ENCODE measurements at places on chromosomes 7 and 10. TPM values are rescaled to one million over a fixed set of nuclear protein-coding genes. Genes with fewer than 3 reads are reported as not detected.

GRCh38 chr7:133436014-133436428, 183.1 kb downstream of the EXOC4 start:
- DNase-seq = peak; percentile 3

- peak; percentile 74 for DNase-seq
Measured at GRCh38 chr10:3757638-3758490, 27.1 kb downstream of the KLF6 start.

DNA sequence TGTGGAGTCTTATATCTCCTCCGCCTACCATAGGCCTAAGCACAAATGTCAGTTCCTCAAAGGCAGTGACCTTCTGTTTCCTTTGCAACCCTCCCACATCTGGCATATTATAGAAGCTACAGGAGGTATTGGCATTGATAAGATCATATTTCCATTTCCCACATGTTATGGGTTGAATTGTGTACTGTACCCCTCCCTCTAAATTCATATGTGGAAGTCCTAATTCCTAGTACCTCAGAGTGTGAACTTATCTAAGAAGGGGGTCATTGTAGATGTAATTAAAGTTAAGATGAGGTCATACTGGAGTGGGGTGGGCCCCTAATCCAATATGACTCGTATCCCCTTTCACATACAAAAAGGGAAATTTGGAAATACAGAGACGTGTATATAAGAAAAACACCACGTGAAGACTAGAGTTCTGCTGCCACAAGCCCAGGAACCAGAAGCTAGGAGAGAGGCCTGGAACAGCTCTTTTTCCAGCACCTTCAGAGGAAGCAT, 6.1 kb upstream of the LAMB4 start:
- DNase-seq = no peak

OPALIN gene
- not detected for total RNA-seq

DNA sequence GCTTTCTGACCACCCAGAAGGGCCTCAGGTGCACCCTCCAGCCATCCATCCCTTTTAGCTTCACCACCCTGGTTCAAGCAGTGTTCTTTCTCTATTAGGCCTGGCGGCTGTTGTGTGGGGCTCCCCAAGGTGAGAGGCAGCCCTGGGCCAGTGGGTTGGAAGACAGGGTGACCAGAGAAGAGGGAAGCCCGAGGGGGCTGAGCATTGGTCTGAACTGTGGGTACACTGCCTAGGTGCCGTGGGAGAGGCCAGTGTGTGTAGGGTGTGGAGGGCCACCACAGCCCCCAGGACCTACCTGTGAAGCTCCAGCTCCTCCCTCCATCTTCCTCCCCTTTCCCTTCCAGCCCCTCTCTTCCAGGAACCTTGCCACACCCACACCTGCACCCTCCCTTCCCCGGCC, 9.1 kb upstream of the MTPAP start:
- no peak for DNase-seq

SLC39A12 gene
- total RNA-seq = not detected

DNA sequence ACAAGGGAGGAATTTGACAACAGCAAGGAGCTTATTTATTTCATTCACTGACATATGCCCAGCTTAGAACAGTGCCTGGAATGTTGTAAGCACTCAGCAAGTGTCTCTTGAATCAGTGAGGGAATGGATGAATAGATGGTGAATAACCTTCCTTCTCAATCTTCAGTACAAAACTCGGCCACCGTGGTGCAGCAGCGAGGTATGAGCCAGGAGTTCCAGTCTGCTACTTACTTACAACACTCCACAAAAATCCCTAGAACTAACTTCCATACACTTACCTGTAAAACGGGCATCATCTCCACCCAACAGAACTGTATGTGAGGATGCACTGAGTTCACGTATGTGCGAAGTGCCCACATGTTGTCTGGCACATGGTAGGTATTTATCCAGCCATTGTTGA, 237.4 kb downstream of the WDR11 start:
- DNase-seq = peak; percentile 39

STEAP4 gene
- total RNA-seq = 0.02 TPM

DNA sequence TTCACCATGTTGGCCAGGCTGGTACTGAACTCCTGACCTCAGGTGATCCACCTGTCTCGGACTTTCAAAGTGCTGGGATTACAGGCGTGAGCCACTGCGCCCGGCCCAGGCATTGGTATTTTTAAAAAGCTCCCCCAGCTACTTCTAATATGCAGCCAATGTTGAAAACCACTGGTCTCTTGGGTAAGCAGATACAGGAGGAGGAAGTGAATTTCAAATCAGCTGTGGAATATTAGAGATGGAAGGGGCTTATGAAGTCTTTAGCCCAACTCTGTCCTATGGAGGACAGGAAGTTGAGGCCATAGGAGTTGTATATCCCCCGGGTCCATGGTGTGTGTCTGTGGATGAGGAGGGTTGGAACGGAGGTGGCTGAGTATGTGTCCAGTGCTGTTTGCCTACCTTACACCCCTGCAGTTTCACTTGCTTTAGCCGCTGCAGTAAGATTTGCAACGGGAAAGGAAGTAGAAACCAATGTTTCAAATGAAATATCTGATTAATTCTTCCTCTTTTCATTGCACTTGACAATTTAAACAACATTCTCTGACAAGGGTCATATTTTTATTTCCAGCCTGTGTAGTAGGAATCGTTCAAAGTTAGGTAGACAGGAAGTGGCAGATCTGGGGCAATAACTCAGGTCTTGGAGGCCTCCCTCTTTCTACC, 3.4 kb downstream of the PDE6C start:
- no peak for DNase-seq

DNA sequence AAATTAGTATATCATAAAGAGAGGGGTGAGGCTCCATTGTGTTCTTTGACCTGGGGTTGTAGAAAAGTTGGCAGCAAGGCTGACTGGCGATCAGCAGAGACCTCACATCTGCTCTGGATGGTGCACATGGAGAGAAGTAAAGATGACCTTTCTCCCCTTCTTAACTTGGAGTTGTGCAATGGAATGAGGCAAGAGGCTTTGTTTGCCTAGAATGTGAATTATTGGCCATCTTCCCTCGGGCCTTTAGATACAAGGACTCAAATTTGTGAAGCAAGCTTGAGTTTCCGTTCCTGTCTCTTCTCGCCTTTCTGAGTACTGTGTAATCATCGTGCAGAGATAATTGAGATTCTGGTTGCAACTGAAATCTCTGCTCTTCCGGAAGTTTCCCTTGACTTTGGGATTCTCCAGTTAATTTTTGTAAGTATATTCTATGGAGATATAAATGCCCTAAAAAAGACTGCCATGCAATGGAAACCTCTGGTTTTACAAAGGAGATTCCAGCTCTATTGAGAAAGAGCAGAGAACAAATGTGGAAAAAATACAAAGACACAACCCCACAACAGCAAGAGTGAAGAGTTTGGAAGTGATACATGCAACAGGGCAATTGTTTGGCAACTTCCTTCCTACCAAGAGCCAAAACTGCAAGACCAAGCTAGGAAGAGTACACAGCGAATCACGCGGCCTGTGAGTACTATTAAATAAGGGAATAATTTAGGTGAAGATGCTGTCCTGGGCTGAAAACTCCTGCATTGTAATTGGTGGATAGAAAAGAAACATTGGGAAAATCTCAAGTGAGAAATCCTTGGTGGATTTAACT, 542.3 kb upstream of the NRP1 start:
- DNase-seq = no peak

DNA sequence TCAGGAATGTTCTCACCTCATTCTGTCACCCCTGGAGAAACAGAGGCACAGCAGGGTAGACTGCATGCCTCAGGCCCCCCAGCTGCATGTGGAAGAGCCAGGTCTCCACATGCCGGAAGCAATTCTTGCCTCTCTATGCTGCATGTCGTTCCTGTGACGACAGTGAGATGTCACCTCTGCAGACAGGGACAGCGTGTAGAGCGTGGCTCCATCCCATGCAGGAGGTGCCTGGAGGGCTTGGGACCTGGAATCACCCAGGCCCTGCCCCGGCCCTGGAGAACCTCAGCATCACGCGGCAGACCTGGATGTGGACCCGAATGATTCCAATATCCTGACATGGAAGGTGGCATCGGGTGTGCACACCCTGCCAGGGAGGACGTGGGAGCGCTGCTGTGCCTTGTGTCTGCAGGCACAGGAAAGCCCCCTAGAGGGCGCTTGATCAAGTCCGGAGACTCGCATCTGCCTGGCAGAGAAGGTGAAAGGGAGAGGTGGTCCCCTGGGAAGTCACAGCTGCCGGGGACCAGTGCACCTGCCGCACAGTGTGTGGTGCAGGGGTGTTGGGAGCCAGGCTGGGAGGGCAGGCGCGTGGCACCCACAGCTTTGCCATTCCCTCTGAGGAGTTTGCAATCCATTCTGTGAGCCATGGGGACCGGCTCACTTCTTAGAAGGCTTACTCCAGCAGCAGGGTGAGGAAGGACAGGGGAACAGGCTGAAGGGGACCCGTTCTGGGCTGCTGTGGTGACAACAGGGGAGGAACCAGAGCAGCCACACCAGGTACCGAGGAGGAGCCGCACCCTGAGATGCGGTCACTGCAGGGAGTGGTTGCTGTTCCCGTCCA, 45.3 kb upstream of the EN2 start:
- peak; percentile 32 for DNase-seq

- DNase-seq = peak; percentile 42
Measured at GRCh38 chr10:2921956-2922680, 145.2 kb upstream of the PFKP start.

NPM3 gene
- total RNA-seq = 53.3 TPM

- no peak for DNase-seq
Measured at GRCh38 chr7:90728568-90728967, 132.4 kb downstream of the CDK14 start.

GRCh38 chr7:135648235-135648634, 14.1 kb upstream of the STMP1 start:
- no peak for DNase-seq

- peak; percentile 1 for DNase-seq
Measured at GRCh38 chr10:37495415-37495814, 362.0 kb downstream of the ZNF248 start.

- no peak for DNase-seq
Measured at GRCh38 chr10:130787821-130788220, 523.7 kb downstream of the TCERG1L start.

GRCh38 chr10:96511044-96511945, 2.4 kb downstream of the TLL2 start:
- peak; percentile 42 for DNase-seq

GRCh38 chr7:16317406-16317805, 103.9 kb downstream of the CRPPA start:
- no peak for DNase-seq

ZNF25 gene
- 2.1 TPM for total RNA-seq

DNA sequence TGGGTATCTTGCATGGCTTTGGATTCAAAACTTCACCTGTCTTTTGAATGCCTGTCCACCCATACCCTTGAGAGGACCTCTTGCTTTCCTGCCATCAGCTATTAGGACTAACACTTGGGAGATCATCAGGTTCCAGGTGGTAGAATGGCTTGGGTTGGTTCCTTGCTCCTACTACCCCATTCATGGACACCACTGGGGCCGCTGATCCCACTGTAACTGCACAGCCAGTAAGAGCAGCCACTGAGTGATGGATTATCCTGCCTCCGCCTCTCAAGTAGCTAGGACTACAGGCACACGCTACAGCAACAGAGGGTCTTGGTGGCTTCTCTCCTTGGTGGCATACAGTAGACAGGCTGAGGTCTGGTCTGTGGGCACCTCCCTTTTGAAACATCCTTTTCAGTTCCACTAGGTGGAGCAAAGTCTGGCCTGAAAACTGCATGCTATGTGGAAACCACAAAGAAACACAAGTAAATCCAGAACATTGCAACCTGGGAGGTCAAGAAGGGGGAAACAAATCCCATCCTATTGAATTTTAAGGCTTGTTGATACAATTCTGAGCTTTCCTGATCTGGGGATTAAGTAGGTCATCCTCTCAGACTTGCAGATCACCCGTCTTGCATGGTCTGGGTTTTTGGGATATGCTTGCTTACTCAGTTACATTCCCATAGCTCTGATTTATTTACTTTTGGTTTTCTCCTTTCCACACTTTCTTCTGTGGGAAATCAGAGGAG, 9.4 kb downstream of the WBP1L start:
- peak; percentile 51 for DNase-seq

ORAI2 gene
- 52.4 TPM for total RNA-seq

- no peak for DNase-seq
Measured at GRCh38 chr7:139597028-139597427, 73.5 kb downstream of the CLEC2L start.

STEAP2 gene
- total RNA-seq = 3.8 TPM

DNA sequence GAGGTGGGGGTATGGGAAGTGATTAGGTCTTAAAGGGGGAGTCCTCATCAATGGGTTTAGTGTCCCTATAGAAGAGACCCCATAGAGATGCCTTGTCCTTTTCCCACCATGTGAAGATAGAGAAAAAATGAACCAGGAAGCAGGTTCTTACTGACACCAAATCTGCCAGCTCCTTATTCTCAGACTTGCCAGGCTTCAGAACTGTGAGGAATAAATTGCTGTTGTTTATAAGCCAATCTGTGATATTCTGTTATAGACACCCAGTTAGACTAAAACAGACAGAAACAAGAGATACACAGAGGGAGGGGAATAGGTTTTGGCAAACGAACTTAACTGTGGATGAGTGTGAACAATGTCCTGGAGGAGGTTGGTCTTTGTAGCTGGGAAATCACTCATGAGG, 381.4 kb downstream of the ADRA2A start:
- DNase-seq = no peak

GRCh38 chr10:62278441-62278910, 9.8 kb upstream of the RTKN2 start:
- peak; percentile 24 for DNase-seq

- peak; percentile 41 for DNase-seq
Measured at GRCh38 chr7:69782917-69783684, 184.8 kb downstream of the AUTS2 start.

GRCh38 chr10:112988839-112989406, 38.9 kb downstream of the TCF7L2 start:
- no peak for DNase-seq

SUN3 gene
- not detected for total RNA-seq

GRCh38 chr7:41134300-41135255, 568.3 kb downstream of the INHBA start:
- peak; percentile 90 for DNase-seq

- DNase-seq = peak; percentile 97
Measured at GRCh38 chr7:96962221-96962885, 43.0 kb upstream of the DLX6 start.

KCNIP2 gene
- 0.07 TPM for total RNA-seq

- DNase-seq = no peak
Measured at GRCh38 chr7:71504697-71505441, 372.9 kb downstream of the GALNT17 start.

DNA sequence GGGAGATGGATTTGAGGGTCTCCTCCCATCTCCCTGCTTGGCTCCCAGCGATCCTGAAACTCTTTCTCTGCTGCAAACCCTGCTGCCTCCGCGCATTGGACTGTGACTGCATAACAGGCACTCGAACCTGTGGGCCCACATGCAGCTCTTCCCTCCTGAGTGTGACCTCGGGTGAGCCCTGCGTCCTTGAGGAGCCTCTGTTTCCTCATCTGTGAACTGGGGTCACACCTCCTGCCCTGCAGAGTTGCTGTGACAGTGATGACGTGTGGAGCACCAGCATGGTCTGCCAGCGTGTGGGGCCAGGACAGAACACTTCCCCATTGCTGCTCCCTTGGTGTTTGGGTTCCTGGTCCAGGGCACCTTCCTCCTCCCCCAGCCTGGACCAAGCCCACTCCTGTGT, 46.9 kb upstream of the PSMG3 start:
- DNase-seq = no peak

TMEM273 gene
- not detected for total RNA-seq

Data from M059J (cell line).